ENCODE measurements at places on chromosomes 3 and 15. TPM values are rescaled to one million over a fixed set of nuclear protein-coding genes. Genes with fewer than 3 reads are reported as not detected.

C3orf33 gene
- total RNA-seq, result 9.4 TPM

- DNase-seq, result peak; percentile 42
- no peaks in the 10 kb centered on the region for H3K27me3 ChIP-seq
- H3K27ac ChIP-seq, result no peak overlapping the region
- H3K4me3 ChIP-seq, result no peak overlapping the region
Observed at GRCh38 chr3:32459450-32459849, 43.2 kb downstream of the CMTM6 start.

DNA sequence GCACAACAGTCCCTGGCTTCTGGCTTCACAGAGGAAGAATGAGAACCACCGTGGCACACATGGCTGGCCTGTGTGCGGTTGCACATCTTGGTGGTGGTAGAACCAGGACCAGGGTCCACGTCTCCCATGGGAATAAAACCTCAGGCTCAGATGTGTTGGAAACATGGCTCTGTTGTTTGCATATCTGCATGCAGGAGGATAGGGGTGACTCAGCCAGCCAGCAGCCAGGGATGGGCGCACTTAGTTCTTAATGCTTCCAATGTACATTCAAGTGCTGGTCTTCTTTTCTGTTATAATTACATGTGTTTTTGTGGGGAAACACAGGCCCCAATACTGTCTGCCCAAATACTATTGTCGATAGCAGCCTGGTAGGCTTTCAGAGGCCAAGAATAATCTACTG is 35.8 kb upstream of the BCL2L10 start:
- H3K4me1 ChIP-seq, result no peaks in the 10 kb centered on the region
- H3K4me3 ChIP-seq, result no peak overlapping the region
- no peak overlapping the region for H3K27ac ChIP-seq
- H3K36me3 ChIP-seq, result peaks cover 58% of the 10 kb centered on the region
- DNase-seq, result peak; percentile 34

USP19 gene
- 49.3 TPM for total RNA-seq

ACKR2 gene
- total RNA-seq, result 6.2 TPM

RLBP1 gene
- not detected for total RNA-seq

LYZL4 gene
- total RNA-seq, result not detected

SLC7A14 gene
- total RNA-seq, result not detected

DNA sequence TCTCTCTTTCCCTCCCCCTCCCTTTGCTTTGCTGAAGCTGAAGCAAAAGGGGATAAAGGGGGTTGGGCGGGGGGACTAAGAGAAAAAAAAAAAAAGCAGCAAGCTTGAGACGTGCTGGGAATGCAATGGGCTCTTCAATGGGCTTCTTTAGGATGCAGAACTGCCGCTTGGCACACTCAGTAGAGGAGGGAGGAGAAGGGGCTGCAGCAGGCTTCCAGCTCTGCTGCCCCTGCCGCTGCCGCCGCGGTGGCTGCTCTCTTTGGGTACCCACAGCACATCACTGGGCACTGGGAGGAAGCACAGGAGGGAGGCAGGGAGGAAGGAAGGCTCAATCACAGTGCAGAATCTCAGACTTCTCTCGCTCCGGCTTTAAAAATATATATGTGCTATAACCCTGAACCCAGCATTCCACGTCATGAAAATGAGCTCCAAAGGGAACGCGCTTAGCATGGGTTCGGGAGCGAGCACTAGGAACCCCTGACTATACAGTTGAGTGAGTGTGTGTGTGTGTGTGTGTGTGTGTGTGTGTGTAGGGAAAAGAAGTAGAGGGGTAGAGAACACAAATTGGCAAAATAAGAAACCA is 3.5 kb downstream of the SLITRK3 start:
- H3K27me3 ChIP-seq, result peaks cover 17% of the 10 kb centered on the region
- H3K4me3 ChIP-seq, result no peak overlapping the region
- H3K36me3 ChIP-seq, result no peaks in the 10 kb centered on the region
- H3K27ac ChIP-seq, result no peak overlapping the region

ACVR2B gene
- total RNA-seq, result 3.9 TPM

DNA sequence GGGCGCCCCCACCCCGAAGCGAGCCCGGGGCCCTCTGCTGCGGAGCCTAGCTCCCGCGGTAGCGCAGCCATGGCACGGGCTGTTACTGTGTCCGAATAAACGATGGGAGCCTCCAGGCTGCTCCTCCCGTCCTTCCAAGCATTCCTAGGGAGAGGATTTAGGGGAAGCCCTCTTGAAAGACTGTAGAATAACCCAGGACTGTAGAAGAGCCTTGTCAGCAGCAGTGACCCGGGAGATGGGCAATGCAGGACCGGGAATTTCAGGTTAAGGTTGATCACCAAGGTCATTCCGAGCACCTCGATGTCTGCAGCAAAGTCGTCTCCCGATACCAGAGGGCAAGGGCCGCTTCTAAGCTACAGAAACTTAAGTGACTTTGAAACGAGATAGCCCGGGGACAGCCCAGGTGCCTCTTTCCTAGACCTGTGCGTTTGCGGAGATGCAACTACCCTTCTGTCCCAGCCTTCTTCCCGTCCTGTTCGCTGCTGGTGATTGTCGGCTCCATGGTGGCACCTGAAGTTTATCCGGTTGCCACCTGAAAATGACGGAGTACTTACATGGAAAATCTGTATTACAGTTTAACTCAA is 753 bp upstream of the MYO5A start:
- peak overlapping the region; percentile 88 for H3K27ac ChIP-seq
- peak overlapping the region; percentile 63 for H3K4me3 ChIP-seq
- no peak for DNase-seq
- H3K36me3 ChIP-seq, result no peaks in the 10 kb centered on the region
- H3K27me3 ChIP-seq, result no peaks in the 10 kb centered on the region

GRCh38 chr3:114178770-114179368 is at the start of gene DRD3:
Gene DRD3, minus strand, starts transcription at chr3:114179052. Its CDS starts 7,060 bp downstream, at chr3:114171992.
- no peak within 1 kb of the TSS for H3K27ac ChIP-seq
- no peaks in the 10 kb centered on the region for H3K4me1 ChIP-seq
- no peak for DNase-seq
- H3K36me3 ChIP-seq, result no peaks in the 10 kb centered on the region

DNA sequence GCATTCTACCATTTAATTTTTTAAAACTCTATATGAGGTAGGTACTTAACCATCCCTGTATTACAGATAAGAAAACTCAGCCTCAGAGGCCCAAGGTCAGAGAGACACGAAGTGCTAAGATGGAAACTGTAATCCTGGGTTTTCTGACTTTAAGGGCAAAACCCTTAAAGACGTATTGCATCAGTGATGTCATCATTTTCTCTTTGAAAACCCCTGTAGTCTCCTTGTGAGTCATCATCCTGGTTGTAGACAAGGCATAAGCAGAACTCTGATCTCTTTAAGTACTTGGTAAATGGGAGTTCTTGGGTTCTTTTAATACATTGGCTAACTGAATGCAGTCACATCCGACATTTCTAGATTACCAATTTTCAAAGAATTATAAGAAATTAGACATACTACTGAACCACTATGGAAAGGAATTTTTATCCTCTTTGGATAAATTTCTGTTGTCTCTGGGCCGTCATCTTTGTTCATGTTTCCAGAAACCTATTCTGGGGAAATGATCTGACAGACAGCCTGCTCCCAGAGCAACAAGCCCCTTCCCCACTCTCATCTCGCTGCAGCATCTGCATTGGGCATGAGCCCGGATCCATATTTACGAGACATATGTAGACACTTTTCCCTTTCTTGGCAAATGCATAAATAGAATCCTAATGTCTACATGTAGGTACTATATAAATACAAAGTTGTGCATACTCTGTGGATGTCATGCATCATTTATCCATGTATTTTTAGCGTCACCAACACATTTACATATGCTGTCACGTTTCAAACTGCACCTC is 48.7 kb upstream of the MDFIC2 start:
- DNase-seq, result no peak
- H3K4me1 ChIP-seq, result no peaks in the 10 kb centered on the region
- H3K27me3 ChIP-seq, result no peaks in the 10 kb centered on the region

DNA sequence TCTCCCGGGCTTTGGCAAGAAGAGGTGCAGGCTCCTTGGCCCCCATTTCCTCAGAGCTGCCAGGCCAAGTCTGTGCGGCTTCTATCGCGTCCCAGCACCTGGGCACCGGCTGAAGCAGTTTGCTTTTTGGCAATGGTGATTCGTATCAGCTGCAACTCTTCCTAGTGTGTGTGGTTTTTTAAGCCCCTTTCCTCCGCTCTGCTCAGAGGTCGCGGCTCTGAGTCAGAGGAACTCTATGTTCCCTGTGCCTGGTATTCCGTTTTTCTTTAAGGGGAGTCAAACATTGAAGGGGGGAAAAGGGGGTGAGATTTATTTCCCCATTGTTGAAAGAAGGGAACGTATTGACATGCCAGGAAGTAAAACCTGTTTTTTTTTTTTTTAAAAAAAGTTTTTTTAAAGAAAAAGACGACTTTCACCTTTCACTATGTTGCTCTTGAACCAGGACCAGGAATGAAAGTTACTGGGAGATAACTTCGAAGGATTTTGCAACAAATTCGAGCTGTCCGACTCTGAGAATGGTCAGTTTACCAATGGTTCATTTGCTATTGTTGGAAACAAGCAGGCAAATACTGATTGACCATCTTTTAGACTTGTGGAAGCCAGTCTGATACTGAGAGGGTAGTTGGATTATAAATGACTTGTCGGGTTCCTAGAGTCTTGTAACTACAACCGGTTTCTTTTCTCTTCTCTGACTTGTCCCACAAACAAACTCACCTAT is 1.1 kb downstream of the ARMC8 start:
- no peak for DNase-seq
- H3K36me3 ChIP-seq, result no peaks in the 10 kb centered on the region
- H3K4me3 ChIP-seq, result peak overlapping the region; percentile 71
- H3K4me1 ChIP-seq, result peaks cover 29% of the 10 kb centered on the region
- no peaks in the 10 kb centered on the region for H3K27me3 ChIP-seq
- peak overlapping the region; percentile 92 for H3K27ac ChIP-seq

DNA sequence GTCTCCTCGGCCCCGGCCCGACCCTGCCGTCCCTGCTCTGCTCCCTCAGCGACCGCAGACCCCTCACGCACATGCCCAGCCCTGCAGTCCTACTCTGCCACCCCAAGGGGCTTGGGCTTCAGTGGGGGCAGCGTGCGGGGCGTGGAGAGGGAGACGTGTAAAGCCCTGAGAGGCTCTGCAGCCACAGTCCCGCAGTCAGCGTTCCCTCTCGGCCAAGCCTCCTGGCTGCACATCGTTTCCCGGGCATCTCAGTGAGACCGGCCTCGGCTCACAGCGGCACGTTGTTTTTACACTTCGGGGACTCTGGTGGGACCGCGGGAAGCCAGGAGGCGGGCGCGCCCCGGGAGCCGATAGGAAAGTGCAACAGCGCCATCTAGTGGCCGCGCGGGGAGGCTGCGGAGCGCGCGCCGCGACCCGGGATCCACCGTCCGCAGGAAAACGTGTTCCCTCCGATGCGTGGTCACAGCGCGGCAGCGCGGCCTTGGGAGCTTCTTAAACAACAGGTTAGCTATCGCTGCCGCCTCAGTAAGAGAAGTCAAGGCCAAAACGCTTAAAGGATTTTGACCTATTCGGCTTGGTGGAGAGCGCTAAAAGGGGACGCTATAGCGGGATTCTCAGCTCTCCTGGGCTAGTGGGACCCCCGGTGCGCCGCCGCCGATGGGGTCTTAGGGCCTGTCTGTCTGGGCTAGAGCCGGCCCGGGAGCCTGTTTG is 226.8 kb upstream of the IGF1R start:
- peaks cover 10% of the 10 kb centered on the region for H3K27me3 ChIP-seq
- H3K27ac ChIP-seq, result no peak overlapping the region
- H3K4me3 ChIP-seq, result peak overlapping the region; percentile 33
- DNase-seq, result peak; percentile 76

UACA gene
- 18.4 TPM for total RNA-seq

GRCh38 chr15:44130778-44131177 is 64.3 kb downstream of the FRMD5 start:
- no peak overlapping the region for H3K27ac ChIP-seq
- no peak overlapping the region for H3K4me3 ChIP-seq
- no peak for DNase-seq
- H3K4me1 ChIP-seq, result no peaks in the 10 kb centered on the region

- no peaks in the 10 kb centered on the region for H3K4me1 ChIP-seq
- DNase-seq, result no peak
- H3K27me3 ChIP-seq, result no peaks in the 10 kb centered on the region
- H3K27ac ChIP-seq, result no peak overlapping the region
- H3K4me3 ChIP-seq, result no peak overlapping the region
- no peaks in the 10 kb centered on the region for H3K36me3 ChIP-seq
Observed at GRCh38 chr3:122671553-122671952, 9.1 kb upstream of the PARP14 start.

DNA sequence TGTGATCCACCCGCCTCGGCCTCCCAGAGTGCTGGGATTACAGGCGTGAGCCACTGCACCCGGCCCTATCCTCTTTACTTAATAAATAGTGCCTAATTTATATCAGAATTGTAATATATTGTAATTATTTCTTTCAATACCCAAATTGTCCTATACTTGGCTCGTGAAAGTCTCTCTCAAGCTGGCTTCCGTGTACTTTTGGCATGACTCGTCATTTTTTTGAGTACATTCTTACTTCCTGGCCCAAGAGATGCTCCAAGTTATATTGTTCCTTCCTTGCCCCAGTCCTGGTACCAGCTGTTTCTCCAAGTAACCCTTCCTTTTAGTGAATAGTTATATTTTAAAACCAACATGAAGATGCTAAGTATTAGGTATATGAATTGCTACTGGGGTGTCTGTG is 366.7 kb downstream of the LSAMP start:
- H3K4me3 ChIP-seq, result no peak overlapping the region
- DNase-seq, result no peak
- no peaks in the 10 kb centered on the region for H3K27me3 ChIP-seq
- H3K36me3 ChIP-seq, result no peaks in the 10 kb centered on the region
- no peaks in the 10 kb centered on the region for H3K4me1 ChIP-seq
- no peak overlapping the region for H3K27ac ChIP-seq

DNA sequence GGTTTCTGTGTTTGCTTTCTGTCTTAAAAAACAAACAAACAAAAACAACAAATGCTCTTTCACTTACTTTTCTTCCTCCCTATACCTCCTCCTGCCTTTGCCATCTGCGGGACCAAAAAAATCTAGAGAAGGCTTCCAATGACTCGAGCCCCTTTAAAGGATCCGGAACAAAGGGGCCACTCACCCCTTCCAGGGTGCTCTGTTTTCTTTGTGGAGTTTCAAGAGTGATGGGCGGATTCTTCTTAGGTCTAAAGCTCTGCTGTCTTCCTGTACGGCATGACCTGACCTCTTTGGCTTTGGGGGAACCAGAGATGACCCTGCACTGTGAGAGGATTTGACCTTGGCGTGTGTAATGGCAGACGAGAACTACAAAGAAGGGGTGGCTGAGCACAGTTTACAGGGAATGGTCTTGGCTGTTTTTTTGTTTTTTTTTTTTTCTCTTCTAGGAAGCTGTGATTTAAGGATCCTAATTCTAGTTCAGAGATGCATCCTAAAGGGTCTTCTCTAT is 2.2 kb upstream of the MUC20 start:
- no peak overlapping the region for H3K4me3 ChIP-seq
- no peaks in the 10 kb centered on the region for H3K4me1 ChIP-seq
- peaks cover 16% of the 10 kb centered on the region for H3K36me3 ChIP-seq
- DNase-seq, result no peak
- H3K27me3 ChIP-seq, result no peaks in the 10 kb centered on the region

DNA sequence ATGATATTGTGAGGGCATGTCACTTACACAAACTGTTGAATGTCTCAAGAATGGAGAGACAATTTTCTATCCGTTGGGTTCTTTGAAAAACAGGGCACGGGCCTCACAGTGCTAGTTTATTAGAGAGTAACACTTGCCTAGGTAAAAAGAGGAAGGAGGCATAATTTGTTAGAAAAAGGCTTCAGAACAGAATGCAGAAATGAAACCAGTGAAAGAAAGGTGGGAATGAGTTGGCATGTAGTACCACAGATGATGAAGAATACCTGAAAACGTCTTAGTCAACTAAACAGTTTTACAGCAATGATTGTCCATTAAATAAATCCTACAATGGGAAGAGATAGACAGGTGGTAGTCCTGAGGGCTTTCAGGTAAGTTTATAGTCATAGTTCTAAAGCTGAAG is 1399.7 kb upstream of the CADM2 start:
- H3K27ac ChIP-seq, result no peak overlapping the region
- no peaks in the 10 kb centered on the region for H3K4me1 ChIP-seq
- no peak for DNase-seq
